NCI-H446 (cell line): ENCODE measurements at places on chromosomes 5 and 9.

DNA sequence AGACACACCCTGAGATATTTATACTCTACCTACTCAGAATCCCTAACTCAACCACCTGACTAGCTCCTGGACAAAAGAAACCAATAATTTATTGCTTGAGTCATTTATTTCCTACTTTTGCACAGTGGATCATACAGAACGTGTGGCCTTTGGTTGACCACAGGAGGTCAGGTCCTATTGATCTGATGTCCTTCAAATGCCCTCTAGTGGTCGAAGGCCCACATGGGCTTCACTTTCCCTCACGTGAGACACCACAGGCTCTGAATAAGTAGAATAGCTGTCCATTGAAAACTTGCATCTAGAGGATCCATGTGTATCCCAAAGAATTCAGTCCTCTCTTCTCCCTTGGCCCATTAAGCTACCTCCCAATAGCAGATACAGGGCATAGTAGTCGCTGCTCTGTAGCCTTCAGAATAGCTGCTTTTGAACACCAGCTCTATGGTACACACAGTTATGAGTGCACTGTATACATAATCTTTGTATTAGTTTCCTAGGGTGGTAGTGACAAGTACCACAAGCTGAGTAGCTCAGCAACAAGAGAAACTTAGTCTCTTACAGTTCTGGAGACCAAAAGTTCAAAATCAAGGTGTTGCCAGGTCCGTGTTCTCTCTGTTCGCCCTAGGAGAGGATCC is 177.6 kb upstream of the SMARCA2 start:
- DNase-seq = peak; percentile 82

DNA sequence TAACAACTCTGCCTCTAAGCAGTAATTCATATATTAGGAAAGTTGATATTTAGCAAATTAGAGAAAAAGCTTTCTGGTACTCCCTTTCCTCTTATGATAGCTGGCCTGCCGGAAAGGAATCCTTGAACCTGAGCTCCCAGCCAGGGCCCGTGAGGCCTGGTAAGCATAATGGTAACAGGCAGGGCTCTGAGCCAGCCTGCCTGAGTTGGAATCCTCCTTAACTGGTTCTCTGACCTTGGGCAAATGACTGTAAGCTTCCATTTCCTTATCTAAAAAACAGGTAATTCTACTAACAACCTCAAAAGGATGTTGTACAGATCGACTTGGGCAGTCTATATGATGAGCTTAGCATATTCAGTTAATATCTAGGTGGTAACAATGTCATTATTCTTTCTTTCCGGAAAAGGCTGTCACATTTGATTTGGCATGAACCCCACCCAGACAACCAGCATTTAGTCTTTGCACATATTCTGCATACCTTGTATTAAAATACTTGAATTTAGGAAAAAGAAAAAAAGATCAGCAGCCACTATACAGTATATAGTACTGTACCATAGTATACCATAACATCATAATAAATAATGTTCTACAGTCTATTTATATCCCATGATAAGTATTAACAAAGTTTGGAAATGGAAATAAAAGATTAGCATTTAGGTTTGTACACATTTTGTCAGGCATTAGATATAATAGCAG is 55.7 kb upstream of the MAP3K1 start:
- DNase-seq = no peak

DNA sequence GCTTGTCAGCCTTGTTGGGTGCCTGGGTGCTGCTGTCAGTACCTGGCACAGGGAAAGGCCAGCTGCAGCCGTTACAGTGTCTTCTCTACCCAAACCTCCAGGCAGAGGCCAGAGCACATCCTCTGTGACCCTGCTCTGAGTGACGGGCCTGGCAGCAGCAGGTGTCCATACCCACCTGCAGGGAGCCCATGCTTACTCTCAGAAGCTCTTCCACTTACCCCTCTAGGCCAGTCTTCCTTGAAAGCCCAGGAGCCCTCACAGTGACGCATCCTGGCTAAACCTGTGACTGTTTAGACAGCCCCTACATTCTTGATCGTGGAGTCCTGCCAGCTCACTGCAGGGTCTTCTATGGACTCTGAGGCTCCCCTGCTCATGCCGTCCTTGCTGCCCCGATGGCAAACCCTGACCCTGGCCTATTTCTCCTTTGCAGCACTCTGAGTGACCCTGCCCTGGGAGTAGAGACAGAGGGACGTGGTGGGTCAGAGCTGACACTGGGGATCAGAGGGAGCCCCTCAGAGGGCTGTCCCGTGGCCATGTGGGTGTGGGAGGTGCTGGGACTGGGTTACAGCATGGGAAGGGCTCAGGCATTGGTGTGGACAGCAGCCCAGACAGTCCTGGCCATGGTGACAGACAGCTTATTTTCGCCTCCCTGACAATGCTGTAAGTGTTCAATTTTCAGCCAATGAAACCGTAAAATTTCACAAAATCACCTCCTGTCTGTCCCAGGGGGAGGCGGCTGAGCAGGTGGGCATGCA is 67.6 kb upstream of the RNF130 start:
- DNase-seq = no peak

DNA sequence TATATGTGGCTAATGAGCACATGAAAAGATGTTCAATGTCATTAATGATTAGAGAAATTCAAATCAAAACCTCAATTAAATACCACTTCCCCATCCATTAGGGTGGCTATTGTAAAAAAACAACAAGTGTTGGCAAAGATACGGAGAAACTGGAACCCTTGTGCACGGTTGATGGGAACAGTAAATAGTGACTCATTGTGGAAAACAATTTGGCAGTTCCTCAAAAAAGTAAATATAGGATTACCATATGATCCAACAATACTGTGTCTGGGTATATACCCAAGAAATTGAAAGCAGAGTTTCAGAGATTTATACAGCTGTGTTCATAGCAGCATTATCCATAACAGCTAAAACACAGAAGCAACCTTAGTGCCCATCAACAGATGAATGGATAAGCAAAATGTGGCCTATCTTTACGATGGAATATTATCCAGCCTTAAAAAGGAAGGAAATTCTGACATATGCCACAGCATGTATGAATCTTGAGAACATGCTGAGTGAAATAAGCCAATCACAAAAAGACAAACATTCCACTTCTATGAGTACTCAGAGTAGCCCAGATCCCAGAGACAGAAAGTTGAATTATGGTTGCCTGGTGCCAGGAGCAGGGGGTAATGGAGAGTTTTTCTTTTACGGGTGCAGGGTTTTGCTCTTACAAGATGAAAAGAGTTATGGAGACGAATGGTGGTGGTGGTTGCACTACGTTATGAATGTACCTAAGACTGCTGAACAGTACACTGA is 41.4 kb upstream of the LRRC14B start:
- peak; percentile 83 for DNase-seq

- DNase-seq = no peak
These were observed 12.1 kb downstream of the TMEM245 start for GRCh38 chr9:109107402-109108240.

- no peak for DNase-seq
These were observed 499 bp downstream of the ALG2 start for GRCh38 chr9:99221266-99221620.

DNA sequence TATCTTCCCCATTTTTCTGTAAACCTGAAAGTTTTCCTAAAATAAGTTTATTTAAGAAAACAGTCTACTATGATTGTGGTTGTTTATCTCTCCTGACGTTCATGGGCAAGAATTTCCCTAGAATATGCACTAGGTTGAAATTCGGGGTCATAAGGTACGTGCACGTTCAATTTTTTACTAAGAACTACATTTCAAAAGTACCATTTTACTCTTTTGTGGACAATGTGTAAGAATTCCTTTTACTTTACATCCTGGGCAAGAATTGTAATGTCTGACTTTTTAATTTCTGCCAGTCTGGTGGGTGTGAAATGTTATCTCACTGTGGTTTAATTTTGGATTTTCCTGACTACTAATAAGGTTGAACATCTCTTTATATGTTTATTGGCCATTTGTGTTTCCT is 12.4 kb downstream of the IL5 start:
- DNase-seq = no peak

- no peak for DNase-seq
These were observed 438 bp downstream of the NSUN2 start for GRCh38 chr5:6632324-6632887.

GRCh38 chr9:14031810-14032209 is 282.1 kb downstream of the NFIB start:
- DNase-seq = no peak

- no peak for DNase-seq
These were observed 84.6 kb downstream of the GAPVD1 start for GRCh38 chr9:125346080-125346732.

- no peak for DNase-seq
These were observed 139.2 kb upstream of the ATP10B start for GRCh38 chr5:160991205-160991604.

- no peak for DNase-seq
These were observed 261.0 kb upstream of the GRIN3A start for GRCh38 chr9:101999441-101999840.

DNA sequence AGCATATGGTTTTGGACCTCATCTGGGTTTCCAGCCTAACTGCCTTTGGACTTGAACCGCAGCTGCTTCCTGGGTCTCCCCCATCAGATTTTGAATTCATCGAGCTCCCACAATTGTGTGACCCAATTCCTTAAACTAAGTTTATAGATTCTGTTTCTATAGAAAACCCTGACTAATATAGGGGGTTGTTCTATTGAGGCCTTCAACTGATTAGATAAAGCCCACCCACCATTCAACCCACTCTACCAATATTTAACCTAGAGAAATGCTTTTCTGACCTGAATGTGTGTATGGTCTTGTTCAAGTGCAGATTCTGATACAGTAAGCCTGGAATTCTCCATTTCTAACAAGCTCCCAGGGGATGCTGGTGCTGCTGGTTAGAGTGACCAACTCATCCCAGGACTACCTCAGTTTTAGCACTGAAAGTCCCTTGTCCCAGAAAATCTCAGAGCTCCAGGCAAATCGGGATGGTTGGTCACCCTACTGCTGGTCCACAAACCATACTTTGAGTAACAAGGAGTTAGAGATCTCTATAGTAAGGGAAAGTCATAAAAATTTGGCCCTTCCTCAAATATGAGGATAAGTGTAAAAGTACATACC is 31.7 kb upstream of the GNE start:
- DNase-seq = no peak

- DNase-seq = no peak
These were observed 71.7 kb upstream of the SH3PXD2B start for GRCh38 chr5:172525996-172526360.

- DNase-seq = peak; percentile 68
These were observed 16.2 kb downstream of the PBX3 start for GRCh38 chr9:125763394-125763801.

DNA sequence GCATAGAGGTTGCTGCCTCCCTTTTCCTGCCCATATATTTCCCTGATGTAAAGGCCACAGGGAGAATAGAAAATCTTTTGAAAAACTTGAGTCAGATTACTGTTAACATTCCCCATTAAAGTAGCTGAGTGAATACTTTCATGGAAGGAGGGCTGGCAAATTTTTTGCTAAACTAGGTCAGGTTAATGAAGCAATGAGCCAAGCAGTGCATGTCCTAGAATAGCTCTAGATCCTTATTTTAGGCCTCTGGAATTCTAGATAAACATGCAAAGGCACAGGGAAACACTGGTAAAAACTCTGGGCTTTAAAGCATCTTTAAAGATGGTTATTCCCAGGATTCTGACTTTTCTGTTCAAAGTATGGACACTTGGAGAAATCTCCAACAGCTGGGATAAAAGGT is 27.9 kb downstream of the TTC1 start:
- no peak for DNase-seq

GRCh38 chr5:92308679-92309078 is 925.6 kb upstream of the ARRDC3 start:
- no peak for DNase-seq

DNA sequence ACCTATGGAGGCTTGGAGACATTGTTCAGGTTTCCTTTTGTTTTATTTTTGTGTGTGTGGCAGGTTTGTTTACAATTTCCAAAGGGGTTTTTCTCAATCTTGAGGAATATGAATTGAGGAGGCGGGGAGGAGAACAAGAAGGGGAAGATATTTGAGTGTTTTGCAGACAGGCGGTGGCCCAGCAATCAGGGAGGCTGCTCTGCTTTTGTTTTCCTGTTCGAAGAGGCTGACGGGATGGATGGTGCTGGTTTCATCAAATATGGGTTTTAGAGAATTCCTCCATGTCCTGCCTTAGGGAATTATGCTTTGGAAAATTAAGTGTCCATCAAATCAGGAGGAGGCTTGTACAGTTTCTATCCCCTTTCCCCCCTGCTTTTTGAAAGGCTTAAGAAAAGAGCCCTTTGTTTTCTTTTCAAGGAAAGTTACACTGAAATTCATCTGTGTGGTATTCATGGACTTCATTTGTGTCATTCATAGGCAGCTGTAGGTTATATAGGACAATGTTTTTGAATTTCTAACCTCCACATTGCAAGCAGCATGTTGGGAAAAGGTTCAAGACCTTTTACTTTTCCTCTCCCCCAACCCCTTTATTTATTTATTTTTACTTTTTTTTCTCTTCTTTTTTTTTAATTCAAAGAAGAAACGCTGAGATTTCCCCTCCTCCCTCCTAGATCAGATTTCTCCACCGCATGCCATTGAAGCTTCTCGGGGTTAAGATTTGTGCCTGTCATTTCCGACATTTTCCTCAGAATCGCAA is 107.4 kb downstream of the ZNF462 start:
- DNase-seq = no peak

- DNase-seq = no peak
These were observed 1923.4 kb upstream of the CDH9 start for GRCh38 chr5:28961816-28962215.

DNA sequence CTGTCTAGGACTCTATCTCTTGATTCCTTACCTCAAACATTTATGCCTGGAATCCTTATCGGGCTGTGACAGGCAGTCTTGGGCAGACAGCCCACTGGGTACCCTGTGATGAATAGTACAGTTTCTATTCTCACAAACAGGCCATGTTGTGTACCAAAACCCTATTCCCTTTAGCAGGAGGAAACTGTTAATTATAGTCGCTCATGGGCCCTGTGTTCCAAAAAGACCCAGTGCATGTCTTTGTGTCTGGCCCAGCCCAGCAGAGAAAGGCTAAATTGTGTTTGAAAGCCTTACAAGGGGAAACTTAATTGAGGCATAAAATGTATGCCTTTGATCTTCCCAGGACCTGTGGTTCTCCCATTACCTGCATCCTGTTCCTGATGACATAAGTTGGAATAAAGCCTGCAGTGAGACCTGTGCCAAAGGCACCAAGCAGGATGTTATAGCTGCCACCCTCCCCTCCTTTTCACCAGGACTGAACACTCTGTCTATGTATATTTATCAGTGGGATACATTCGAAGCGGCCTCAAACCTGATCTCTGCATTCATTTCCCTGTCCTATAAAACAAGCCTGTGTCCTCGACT is 43.3 kb downstream of the TLR4 start:
- DNase-seq = no peak

DNA sequence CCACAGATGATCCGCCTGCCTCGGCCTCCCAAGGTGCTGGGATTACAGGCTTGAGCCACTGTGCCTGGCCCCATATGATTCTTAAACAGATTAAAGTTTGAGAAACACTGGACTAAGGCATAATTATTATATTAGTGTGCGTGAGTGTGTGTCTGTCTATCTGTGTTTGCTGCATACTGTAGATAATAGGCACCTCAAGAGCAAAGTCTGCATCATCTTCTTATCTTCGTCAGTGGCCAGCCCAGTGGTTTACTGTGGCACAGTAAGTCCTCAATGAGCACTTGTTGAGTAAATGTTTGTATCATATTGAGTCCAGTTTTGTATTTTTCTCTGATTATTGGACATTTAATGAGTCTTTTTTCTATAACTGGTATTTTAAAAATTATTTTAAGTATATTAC is 81.7 kb downstream of the ITGA1 start:
- DNase-seq = no peak

- no peak for DNase-seq
These were observed 36.8 kb upstream of the STARD4 start for GRCh38 chr5:111548992-111549649.
